Endothelial cell (in vitro differentiated cells): ENCODE measurements at places on chromosomes 2 and 18.

DNA sequence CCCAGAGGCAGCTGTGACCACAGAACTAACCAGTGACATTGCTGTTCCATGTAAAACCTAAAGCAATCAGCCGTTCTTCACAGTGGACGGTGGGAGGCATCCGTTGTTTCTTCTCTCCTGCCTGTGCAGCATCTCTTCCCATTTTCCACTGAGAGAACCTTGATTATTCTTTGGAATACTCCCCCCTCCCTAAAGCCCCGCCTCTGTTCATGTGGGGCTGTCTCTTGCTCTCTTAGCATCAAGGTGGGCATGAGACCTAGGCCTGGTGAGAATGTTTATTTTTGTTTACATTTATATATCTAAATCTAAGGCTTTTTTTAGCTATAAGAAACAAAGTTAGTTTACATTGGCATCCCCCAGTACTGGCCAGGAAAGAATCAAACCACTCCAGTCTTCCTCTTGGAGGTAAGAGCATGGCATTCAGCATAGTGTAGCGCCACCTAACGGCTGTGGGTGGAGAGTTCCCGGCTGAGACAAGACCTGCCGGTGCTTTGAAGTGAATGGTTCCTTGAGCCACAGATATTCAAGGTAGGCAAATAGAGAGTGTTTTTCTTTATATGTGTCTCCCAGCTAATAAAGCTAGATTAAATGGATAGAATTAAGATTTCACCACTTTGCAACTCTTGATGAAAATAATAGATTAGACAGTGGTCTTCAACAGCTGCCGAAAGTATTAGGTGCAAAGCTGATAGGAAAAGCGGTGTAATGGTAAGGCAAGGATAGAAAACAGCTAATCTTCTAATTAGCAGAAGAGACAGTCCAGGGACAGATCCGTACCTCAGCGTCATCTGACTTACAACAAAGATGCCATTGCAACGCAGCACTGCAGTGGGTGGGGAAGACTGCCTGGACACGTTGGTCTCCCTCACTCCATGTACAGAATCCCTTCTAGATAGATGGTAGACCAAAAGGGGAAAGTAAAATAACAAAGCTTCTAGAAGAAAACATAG lies 219.6 kb upstream of the RAB12 start:
- DNase-seq = peak; percentile 75

- DNase-seq = no peak
These were observed 4.6 kb downstream of the SETBP1 start for GRCh38 chr18:44685296-44685695.

GRCh38 chr18:10124071-10124470 lies 210.3 kb downstream of the VAPA start:
- no peak for DNase-seq

GRCh38 chr2:197888321-197888720 lies 83.9 kb downstream of the PLCL1 start:
- no peak for DNase-seq

GRCh38 chr18:47975701-47976100 lies 45.2 kb upstream of the SMAD2 start:
- no peak for DNase-seq

DNA sequence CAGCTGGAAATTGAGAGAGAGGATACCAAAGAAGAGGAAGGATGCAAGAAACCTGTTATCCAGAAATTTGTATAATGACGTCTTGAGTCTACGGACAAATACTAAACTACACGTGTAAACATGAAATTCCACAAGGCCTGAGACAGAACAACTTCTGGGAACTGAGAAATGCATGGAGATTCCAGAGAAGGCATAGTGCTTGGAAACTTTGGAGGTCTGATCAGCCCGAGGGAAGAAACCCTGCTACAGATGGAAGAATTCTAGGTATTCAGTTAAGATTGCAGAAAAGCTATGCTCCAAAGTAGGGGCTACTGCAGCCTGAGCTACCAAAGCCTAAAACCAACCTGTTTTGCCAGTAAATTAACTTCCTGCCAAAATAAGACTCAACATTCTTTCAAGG lies 120.4 kb downstream of the PDCL3 start:
- DNase-seq = no peak

GRCh38 chr2:146879882-146880281 lies 964.9 kb upstream of the ACVR2A start:
- no peak for DNase-seq

DNA sequence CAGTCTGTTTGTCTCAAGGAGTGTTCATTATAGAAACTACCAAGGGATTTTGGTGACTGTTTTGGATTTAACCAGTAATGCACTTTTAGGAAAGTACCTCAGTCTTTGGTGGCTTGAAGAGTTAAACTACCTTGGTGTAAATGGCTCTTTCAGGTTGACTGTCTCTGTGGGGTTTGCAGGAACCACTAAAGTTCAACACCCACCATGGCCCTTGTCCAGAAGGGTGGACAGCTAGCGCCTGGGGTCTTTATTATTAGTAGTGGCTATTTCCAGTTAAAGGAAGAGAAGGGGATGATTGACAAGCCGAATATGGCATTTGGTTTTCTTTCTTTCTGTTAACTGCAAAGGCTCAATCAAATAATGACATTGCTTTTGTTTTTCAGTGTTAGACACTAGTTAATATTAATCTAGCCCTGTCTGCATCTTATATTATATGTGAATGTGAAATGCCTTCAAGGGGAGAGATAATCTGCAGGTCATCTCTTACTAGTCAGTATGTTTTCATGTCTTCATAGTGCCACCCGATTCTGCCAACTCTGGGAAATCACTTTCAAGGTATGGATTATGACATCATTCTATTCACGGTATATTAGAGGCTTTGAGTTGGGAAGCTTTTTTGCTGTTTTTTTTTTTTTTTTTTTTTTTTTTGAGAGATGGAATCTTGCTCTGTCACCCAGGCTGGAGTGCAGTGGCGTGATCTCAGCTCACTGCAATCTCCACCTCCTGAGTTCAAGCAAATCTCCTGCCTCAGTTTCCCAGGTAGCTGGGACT lies 56.4 kb downstream of the MAP4K4 start:
- no peak for DNase-seq

DNA sequence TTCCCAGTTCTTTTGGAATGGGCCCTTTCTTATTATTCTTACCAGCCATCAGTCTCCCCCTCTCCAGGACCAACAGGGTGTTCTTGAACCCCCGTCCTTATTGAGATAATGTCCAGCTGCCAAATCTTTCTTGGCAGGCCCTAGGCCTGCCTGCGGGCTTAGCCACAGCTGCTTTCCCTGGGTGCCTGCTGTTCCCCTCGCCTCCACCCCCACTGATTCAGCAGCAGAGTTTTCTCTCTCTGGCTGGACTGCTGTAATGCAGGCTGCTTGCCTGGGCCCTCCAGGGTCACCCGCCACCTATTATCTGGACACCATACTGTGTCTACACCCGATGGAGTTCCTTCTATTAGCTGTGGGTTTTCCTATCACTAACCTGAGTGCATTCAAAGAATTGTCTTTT lies 395.4 kb upstream of the ATP5MC3 start:
- no peak for DNase-seq

GRCh38 chr2:85911814-85912692 lies 23.3 kb upstream of the ST3GAL5 start:
- no peak for DNase-seq

GRCh38 chr2:32558492-32558891 lies 69.4 kb upstream of the TTC27 start:
- no peak for DNase-seq

DNA sequence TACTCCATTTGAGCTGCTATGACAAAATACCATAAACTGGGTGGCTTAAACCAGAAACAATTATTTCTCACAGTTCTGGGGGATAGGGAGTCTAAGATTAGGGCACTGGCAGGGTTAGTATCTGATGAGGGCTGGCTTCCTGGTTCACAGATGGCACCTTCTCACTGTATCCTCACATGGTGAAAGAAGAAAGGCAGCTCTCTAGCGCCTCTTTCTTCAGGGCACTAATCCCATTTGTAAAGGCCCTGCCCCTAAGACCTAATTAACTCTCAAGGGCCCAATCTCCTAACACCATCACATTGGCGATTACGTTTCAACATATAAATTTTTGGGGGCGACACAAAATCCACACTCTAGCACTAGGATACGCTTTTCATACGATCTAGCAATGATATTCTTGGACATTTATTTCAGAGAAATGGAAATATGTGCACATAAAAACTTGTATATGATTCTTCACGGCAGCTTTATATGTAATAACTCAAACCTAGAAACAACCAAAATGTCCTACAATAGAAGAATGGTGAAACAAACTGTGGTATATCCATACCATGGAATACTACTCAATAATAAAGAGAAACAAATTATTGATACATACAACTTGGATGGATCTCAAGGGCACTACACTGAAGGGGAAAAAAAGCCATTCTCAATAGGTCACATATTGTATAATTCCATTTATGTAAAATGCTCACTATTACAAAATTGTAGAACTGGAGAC lies 111.0 kb downstream of the BCL2L11 start:
- DNase-seq = no peak

DNA sequence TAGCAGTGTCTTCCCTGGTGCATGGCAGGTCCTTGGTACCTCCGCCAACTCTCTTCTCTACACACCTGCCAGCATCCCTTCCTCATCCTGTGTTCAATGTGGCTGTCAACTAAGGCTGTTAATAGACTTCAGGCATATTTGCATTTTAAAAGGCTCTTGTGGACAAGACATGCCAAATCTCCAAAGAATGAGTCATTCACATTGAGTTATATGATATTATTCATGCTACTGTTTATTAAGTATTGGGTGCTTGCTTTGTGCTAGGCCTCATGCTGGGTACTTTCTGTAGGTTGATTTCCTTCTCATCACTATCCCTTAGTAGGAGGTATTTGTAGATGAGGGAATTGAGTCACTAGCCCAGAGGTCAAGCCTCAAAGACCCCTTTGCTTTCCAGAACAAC lies 5.2 kb downstream of the MYO1B start:
- DNase-seq = no peak

GRCh38 chr18:40832362-40832761 lies 1122.7 kb upstream of the PIK3C3 start:
- DNase-seq = no peak

DNA sequence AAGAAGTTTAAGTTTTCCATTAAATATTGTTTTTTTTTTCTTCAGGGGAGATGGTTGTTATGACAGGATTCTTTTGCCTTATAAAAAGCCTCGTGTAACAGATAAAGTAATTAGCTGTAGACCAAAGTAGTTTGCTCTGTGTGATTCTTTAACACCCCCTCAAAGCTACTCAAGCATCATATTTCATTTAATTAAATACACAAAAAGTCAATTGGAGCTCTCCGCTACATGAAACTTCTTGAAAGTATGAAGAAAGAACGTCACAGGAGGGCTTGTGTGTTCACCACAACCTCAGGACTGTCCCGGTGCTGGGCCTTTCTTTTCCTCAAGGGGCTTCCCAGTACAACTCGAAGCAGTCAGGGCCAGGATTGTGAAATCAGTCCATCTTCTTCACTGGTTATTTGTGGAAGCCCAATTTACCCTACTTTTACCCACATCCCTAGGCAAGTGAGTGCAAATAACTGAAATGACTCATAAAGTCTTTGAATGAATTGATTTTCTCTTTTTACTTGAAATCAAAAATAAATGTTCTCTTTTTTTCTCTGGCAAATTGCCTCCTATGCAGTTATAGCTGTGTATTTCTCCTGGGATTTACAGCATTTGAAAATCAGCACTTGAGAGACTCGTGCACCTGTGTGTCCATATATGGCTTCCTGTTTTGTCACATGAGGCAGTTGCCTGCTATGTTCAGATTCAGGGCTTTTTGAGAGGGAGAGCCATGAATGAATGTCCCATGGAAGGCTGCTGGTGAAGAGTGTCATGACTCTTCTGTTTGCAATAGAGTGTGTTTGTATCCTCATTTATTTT lies 48.6 kb downstream of the LINC00305 start:
- no peak for DNase-seq

DNA sequence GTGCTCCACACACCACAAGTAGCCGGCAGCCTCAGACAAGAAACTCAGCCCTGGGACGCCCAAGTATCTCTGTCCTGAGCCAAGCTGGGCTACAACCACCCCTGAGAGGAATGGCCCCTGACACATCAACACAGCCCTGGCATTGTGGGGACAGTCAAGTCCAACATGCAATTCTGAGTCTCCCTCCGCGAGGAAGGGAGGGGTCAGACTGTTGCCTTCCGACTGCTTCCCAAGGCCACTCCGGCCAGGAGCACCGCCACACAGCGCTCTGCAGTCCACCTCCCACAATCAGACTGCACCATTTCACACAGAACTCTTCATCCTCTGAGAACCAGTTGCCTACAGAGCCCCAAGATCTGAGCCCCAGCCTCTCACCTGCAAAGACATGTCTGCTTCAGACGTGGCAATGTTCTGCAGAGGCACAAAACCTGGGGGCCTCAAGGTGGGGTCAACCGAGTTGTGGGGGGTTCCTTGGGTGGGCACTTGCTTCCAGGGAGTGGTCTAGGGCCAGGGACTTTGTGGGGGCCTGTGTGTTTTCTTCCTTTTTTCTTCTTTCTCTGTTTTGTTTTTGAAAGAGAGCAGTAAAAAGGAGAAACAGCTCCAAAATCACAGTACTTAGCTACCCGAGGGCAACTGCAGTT lies 76.7 kb upstream of the SALL3 start:
- no peak for DNase-seq

- no peak for DNase-seq
These were observed 112.1 kb downstream of the GLI2 start for GRCh38 chr2:120847700-120848321.

DNA sequence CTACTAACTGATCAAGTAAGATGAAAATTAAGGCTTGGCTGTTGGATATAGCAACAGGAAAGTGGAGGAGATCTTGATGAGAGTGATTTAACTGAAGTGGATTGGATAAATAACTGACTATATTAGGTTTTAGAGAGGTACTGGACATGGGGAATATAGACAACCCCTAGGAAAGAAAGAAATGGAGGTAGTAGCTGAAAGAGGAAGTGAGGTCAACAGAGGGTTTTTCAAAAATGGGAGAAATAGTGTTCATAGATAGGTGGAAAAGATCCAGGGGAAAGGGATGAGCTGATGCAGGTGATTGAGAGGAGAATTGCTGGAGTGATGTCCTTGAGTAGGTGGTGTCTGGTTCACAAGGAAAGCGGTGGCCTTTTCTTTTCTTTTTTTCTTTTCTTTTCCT lies 69.9 kb upstream of the PSME4 start:
- DNase-seq = no peak

DNA sequence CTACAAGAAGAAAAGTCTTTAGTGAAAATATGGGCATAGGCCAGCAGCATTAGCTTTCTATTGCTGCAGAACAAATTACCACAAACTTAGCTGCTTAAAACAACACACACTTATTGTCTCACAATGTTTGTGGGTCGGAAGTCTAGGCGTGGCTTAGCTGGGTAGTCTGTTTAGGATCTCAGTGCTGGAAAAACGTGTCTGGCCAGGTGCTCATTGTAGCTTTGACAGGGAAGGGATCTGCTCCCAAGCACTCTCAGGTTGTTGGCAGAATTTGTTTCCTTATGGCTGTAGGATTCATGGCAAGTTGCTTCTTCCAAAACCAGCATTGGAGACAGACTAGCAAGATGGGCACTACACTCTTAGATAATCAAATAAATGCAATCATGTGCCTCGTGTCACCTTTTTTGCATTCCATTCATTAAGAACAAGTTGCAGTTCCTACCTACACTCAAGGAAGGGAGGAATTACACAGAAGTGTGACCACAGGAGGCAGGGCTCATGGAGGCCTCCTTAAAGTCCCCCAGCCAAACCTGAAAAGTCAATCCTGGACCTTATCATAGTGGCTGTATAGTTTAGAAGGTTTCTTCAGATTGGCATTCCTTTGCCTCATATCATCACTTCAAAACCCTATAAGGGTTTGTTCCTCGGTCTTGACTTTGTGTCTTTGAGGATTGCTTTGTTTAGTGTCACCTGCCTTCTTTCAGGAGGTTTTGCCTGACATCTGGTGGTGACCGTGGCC lies 17.3 kb downstream of the MRPL30 start:
- DNase-seq = no peak
